ENCODE measurements at places on chromosomes 6 and 20.

DNA sequence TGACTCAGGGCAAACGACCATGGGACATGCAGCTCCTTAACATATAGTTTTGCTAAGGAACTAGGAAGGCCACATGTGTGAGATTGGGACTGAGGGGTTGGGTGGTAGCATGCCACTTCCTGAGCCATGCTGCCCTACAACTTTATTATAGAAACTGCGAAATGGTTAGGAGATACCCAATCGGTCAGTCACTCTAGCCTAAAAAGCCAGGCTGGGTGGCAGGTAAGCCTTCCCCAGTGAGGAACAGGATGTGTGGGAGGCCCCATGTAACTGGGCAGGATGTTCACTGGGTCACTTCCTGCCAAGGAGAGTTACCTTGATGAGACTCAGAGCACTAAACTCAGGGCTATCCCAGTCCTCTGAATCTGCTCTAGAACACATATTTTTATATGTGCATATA, 123.5 kb downstream of the MAP3K7 start:
- no peak for DNase-seq

DNA sequence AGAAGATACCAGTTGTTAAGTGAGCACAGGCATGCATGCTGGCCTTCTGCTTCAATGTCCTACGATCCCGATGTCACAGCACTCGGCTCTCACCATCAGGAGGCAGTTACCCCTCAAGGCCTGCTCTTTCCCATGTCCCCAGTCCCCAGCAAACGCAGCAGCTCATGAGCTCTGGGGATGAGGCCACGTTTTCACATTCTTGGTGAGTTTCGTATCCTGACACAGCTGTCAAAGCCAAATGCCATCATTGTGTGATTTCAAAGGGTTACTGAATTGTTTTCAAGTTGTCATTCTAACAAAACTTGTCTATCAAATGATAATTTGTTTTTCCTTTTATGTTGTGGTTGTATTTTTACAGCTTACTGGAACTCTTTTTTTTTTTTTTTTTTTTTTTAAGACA, 226.9 kb upstream of the KCNG1 start:
- no peak for DNase-seq

DNA sequence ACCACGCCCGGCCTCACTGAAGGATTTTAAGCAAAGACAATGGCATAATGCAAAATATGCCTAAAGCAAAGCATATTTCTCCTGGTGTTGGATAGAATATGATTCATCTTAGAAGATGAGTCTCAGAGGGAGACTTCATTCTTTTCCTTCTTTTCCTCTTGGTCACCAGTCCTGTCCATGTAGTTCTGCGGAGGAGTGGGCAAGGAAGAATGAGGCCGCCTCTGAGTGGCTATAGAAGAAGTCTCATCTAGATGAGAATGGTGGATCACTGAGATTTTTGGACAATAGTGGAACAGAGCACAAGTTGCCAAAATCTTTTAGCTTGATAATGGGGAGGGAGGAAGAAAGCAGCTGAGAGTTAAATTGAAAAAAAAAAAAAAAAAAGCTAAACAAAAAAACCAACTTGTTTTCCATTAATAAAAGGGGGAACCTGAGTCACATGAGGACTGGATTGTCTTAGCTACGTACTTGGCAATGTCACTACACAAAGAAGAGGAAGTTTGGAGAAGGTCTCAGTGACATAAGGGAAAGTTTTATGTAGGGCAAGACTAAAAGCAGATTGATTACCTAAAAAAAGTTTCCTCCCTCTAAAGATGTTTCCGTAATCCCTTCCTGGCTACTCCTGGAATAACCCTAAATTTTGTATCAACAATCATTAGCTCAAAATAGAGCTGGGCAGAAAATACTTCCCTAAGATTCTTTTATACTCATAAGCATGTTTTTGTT, 6.0 kb downstream of the CD83 start:
- peak; percentile 72 for DNase-seq

DNA sequence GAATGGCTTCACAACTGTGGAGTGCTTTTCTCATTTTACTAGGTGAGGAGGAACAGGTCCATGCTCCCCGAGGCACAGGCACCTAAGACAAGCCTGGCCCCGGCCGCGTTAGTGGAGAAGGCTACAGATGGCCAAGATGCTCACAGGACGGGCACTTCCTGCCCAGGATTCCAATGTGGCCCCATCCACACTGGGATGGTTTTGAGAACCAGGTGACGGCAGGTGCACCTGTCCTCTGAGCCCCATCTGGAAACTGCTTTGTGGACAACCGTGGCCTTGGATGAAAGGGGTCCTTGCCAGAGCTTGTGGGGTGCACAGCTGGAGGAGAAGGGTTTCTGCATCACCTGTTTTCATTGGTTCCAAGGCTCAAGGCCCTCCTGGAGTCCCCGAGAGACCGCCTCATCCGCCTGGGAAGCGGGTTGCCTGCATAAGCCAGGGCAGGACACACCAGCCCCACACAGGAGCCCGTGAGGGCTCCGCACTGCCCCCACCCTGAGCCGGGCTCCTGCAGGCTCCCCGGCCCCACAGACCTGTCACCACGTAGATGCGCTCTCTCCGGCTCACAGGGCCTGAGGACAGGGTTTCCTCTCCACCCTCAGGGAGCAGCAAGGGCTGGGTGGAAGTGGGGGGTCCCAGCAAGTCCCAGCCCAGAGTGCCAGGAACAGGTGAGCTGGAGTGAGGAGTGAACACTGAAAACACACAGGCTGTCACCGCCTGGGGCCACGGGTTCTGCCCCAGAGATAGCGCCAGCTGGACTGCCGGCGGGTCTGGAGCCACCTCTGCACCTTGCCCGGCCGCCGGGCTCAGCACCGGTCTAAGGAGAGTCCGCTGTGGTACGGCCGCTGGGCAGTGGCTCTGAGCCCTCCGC, 18.3 kb downstream of the NTSR1 start:
- no peak for DNase-seq

DNA sequence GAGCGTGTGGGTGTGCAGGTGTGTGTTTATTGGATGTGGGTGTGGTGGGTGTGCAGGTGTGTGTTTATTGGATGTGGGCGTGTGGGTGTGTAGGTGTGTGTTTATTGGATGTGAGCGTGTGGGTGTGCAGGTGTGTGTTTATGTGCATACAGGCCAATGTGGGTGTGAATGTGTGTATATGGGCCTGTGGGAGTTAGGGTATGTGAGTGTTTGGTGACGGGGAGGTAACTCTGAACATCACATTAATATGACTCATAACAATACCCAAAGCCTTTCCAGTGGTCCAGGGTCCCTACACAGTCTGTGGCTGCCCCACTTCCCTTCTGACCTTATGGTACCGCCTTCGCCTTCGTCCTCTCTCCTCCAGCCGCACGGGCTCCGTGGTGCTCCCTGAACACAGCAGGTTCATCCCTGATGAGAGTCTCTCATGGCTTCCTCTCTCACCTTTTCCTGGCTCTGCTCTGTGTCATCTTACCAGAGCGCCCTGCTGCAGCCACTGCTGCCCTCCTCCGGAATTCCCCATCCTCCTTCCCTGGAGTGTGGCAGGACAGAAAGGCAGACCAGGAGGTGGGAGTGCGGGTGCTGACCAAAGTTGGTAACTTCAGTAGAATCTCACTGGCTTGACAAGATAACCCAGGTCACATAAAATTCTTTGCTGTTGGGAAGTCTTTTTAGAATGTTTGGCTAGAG, 80.0 kb downstream of the SLC2A10 start:
- DNase-seq, result no peak

DNA sequence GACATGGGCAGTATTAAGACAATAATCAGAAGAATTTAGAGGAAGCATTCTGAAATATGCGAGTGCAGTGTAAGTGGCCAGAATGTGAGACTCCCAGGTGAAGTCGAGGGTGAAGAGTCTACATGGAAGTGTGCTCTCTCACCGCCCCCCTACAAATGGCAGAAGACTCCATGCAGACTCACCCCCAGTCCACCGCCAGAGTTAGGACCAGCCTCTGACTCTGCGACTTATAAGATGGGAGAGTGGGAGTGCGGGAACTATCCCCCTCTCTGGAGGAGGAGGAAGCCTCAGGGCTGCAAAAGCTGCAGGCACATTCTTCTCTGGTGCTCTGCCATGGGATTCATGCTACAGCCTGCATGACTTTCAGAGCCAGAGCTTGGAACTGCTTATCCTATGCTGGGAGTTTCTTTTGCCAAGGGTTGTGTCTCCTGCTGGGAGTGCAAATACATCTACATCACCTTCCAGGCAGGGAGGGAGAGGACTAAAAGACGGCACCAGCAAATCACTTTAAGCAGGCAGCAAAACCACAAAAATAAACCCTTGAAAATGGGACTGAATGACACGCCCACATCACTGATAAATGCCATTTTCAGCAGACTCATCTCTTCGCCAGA, 206.7 kb upstream of the SULF2 start:
- DNase-seq, result no peak

DNA sequence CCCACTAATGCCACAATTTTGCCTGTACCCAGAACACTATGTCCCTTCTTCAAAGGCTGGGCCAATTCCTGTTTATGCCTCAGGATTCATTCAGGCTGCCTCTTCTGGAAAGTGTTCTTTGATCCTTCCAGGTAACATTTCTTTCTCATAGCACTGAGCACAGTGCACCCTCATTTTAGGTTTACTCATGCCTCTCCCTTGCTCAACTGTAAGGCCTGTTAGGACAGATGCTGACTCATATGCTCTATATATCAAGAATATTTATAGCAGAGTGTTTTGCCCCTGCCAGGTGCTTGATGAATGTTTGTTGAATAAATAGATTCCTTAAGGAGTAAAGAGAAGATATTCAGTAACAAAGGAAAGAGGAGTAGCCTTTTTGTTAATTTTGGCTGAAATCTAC, 263.9 kb downstream of the PHF3 start:
- DNase-seq, result no peak

DNA sequence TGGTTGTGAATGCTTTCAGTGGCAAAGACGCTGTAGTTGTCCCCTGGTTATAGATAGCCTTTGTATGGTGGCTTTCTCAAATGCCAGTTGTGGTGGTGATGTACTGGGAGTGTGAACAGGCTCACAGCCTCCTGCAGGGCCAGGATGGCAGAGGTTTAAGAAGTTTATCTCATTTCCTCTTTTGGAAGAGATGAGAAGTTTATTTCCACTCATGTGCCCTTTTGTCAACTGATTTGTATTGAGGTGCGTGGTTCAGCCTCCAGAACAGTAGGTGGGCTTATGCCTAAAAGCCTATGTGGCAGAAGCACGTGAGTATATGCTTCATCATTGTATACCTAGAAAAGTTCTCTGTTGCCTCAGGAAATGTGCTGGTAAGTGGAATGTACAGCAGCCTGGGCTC, 13.7 kb upstream of the ZFP57 start:
- no peak for DNase-seq

DNA sequence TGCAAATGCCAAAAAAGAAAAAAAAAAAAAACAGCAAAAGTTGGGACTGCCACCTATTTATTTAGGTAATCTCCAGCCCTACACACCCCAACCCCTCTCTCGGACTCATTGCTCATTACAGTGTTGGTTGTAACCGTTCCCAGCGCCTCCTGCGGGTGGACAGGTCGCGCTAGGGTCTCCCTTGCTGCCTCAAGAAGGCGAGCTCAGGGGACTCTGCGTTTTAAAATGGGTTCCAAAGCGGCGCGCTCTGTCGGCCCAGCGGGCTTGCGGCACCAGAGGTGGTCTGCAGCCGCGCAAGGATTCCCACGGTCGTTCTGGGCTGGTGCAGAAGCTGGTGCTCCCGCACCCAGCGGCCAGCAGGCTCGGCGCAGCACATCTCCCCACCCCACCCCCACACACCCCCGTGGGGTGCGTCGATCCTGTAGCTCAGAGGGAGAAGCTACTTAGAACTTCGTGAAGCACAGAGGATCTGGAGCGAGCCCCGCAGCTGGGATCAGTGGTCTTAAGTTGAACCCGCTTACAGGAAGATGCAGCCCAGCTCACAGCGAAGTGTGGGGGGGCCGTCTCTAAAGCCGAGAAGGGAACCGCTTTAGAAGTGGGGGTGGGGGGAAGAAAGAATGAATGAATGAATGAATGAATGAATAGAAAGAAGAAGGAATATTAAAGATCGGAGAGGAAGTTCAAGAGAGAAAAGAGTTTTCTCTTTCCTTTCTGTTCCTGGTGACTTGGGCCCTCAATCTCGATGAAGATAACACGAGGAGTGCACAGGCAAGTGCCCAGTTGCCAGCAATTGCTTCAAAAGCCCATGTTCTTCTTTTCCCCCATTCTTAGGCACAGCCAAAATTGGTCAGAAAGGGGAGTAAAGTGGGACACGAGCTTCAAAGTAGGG, 780 bp downstream of the TFAP2A start:
- no peak for DNase-seq

DNA sequence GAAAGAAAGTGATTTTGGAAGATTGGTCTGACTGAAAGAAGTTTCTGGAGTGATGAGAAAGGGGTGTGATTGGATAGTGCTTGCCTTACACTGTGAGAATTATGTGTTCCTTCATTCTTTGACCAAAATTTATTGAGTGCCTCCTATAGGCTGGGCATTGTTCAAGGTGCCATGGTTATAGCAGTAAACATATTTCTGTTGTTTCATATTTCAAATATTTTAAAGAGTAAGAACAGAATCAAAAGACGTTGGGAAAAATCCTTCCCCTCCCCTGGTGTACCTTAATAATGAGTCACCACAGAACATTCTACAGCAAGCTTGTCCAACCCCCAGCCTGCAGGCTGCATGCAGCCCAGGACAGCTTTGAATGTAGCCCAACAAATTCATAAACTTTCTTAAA, 78.6 kb downstream of the GCLC start:
- no peak for DNase-seq

GRCh38 chr20:9837634-9838033, 1.2 kb downstream of the PAK5 start:
- no peak for DNase-seq

- peak; percentile 92 for DNase-seq
Observed at GRCh38 chr20:25048519-25048952, 9.4 kb downstream of the ACSS1 start.

DNA sequence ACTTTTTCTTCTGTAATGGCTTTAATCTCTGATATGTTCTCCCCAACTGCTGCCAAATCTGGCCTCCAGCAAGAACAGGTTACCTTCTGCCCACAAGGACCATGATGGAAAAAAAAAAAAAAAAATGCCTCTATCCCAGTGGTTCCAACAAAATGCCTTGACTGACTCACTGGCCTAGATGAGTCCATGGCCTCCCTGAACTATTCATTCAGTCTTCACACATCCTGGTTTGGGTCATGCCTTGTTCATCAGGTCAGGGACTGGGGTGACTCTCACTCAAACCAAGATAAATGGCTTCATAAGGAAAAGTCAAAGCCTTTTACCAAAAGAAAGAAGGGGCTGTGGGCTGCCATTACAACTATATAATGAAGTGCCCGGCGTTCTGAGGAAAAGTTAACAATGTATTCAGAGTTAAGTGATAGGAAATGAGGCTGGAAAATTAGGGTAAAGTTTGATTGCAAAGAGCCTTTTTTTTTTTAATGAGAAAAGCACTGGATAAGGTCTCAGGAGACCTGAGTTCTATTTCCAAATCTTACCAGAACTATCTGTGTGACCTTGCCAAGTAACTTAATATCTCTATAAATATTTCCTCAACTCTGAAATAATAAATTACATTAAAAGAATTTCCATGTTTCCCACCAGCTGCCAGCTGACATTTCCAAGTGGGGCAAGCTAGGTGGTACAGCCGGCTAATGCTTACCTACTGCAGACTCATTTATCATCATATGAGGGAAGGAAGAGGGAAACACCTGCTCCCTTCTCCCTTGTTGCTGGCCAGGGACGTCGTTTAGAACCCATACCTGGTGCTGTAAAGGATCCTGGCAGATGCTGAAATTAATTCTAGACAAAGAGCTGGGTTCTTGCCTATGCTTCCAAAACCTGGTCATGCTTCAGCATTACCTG, 380.0 kb upstream of the MARCKS start:
- DNase-seq, result no peak

Data from GF-D8 (cell line).